ENCODE measurements at places on chromosomes 12 and 14. TPM values are rescaled to one million over a fixed set of nuclear protein-coding genes. Genes with fewer than 3 reads are reported as not detected.

The DNAI7 gene
- total RNA-seq = 0.18 TPM

The CLECL1 gene
- not detected for total RNA-seq

The CKB gene
- 24.4 TPM for total RNA-seq

The ANO4 gene
- 2.4 TPM for total RNA-seq

The RFLNA gene
- total RNA-seq = 0.28 TPM

The CD163 gene
- total RNA-seq = not detected

The SYT10 gene
- total RNA-seq = not detected

The ACOT4 gene
- 0.46 TPM for total RNA-seq

The ZC2HC1C gene
- total RNA-seq = 1.1 TPM

The MMP17 gene
- 11.7 TPM for total RNA-seq

The PPP1R1A gene
- not detected for total RNA-seq

The OTOGL gene
- 0.14 TPM for total RNA-seq

The PKP2 gene
- total RNA-seq = 0.55 TPM

The CCDC38 gene
- not detected for total RNA-seq

The PTPRB gene
- total RNA-seq = 0.55 TPM

The DNM1L gene
- total RNA-seq = 61.3 TPM

The GUCY2C gene
- not detected for total RNA-seq

The RSRC2 gene
- 40.1 TPM for total RNA-seq

The SDR9C7 gene
- total RNA-seq = not detected

The KRT71 gene
- not detected for total RNA-seq

The TSHR gene
- not detected for total RNA-seq

The EGLN3 gene
- 2.9 TPM for total RNA-seq

The MANSC4 gene
- total RNA-seq = not detected

The CLEC1B gene
- not detected for total RNA-seq

The DAO gene
- not detected for total RNA-seq

The FOXG1 gene
- under 0.01 TPM for total RNA-seq

The AKAP5 gene
- 0.74 TPM for total RNA-seq

The DNAJC22 gene
- 6.0 TPM for total RNA-seq

The GIT2 gene
- 27.7 TPM for total RNA-seq

The IL22 gene
- total RNA-seq = not detected

The MYF5 gene
- not detected for total RNA-seq

The NOC4L gene
- 8.3 TPM for total RNA-seq

The KLHDC1 gene
- total RNA-seq = 4.0 TPM

The TC2N gene
- total RNA-seq = 0.65 TPM

The DTX3 gene
- 11.5 TPM for total RNA-seq

The CFAP54 gene
- total RNA-seq = 1.4 TPM

The LALBA gene
- total RNA-seq = not detected

The DHRS2 gene
- total RNA-seq = 0.28 TPM

The RPGRIP1 gene
- not detected for total RNA-seq

The ABCD2 gene
- 0.09 TPM for total RNA-seq

The A2M gene
- 12.1 TPM for total RNA-seq

The LLPH gene
- total RNA-seq = 4.7 TPM

The OVCH1 gene
- 0.09 TPM for total RNA-seq

The CYP46A1 gene
- under 0.01 TPM for total RNA-seq

The HOXC12 gene
- total RNA-seq = not detected

The PRKAB1 gene
- 10.7 TPM for total RNA-seq

The SSTR1 gene
- total RNA-seq = 3.0 TPM

The SLC39A2 gene
- under 0.01 TPM for total RNA-seq

The CCDC177 gene
- total RNA-seq = under 0.01 TPM

The SIX4 gene
- 7.8 TPM for total RNA-seq

The CMKLR1 gene
- total RNA-seq = 0.14 TPM

The KERA gene
- total RNA-seq = not detected

Measured in smooth muscle cell of bladder (primary cell).